ENCODE measurements at places on chromosomes 5 and 9.

DNA sequence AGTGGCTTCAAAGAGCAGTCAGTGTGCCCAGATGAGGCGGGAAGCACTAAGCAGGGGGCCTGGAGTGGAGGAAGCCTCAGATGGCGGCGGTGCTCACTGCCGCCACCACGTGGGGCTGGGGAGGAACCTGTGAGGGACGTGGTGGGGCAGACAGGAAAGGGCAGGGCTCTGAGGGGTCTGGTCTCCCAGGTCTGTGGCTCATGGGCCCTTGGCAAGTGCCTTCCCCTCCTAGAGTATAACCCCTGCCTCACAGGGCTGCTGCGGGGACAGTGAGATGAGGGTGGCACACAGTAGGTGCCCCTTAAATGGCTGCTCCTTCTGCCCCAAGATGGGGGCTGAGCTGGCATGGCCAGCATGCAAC is 26.6 kb downstream of the NR5A1 start:
- no peak for DNase-seq

- DNase-seq, result no peak
Observed at GRCh38 chr5:55850839-55851674, at the start of gene IL31RA. Gene IL31RA (plus strand): TSS chr5:55851357. CDS start chr5:55851571, 214 bp downstream.

- DNase-seq, result no peak
Observed at GRCh38 chr5:56986626-56986947, 34.7 kb upstream of the MIER3 start.

DNA sequence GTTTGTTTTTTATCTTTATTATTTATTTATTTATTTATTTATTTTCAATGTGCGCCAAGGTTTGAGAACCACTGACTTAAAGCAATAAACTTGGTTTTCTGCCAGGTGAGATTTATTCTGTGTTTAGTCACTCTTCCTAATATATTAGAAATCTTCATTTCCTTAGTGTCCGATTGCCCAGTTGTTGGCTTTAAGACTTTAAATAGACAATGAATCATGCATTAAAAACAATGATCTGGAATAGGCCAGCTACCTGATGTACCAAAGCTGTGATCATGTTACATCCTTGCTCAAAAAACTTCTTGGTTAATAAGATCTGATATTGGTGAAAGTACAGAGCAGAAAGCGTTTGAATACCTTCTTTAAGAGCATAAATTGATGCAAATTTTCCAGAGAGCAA is 52.1 kb upstream of the ERBIN start:
- DNase-seq, result no peak

DNA sequence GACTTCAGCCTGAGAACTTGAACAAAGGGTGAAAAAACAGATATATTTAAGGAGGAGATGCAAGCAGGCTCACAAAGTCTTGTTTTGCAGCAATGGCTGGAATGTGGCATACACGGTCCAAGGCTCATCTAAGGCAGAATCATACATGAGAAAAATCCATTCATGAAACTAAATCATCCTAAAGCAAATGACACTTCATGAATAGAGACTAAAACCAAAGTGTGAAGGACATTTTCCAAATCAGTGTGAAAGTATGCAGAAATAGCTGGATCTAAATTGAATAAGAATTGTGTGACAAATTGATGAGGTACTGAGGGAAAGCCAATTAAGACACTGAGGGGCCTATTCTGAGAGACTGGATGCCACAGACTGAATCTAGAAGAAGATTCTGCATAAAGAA is 27.3 kb downstream of the ZNF366 start:
- no peak for DNase-seq

Data from renal cortex interstitium (tissue), 15 donors.